ENCODE measurements at places on chromosomes 5 and 9.

DNA sequence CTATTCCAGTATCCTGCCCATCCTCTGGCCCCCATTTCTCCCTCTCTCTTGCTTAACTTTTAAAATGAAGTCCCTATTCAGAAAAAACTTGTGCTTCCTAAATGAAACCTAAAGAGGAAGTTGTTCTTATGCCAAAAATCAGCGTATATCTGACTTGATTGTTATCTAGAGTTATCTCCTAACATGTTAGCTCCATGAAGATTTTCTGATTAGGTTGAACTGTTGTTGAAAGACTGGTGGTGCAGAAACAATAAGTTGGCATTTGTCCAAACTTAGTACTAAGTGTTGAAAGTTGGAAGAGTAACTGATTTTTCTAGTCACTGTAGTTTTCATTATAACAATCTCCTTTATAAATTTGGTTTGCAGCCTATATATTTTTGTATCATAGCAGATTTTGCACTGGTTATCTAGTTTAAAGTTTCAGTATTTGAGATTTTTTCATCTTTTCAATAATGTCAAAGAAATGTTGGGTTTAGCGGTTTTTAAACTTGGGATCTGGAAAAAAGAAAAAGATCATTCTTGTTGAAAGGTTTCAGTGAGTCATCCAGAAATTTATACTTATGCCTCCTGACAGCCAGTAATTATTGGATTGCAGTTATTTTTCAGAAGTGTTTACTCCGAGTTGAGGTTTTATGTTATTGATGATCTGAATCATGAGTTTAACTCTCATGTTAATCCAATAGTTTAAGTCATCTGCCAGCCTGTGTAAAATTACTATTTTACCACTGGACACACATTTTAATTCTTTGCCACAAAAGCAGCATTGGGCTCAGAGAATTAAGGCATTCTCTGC, 60.6 kb downstream of the PAM start:
- no peak for DNase-seq

DNA sequence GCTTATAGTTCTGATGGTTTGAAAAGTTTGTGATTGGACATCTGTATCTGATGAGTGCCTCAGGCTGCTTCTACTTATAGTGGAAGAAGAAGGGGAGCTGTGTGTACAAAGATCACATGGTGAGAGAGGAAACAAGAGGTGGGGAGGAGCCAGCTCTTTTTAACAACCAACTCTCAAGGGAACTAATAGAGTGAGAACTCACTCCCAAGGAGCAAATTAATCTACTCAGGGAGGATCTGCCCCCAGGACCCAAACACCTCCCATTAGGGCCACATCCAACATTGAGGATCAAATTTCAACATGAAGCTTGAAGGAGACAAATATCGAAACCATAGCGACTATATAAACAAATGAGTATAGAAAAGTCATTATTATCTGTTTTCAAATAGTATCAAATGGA, 64.7 kb upstream of the PRLR start:
- no peak for DNase-seq

- DNase-seq, result no peak
Observed at GRCh38 chr5:100518377-100518776, 16.8 kb upstream of the FAM174A start.

DNA sequence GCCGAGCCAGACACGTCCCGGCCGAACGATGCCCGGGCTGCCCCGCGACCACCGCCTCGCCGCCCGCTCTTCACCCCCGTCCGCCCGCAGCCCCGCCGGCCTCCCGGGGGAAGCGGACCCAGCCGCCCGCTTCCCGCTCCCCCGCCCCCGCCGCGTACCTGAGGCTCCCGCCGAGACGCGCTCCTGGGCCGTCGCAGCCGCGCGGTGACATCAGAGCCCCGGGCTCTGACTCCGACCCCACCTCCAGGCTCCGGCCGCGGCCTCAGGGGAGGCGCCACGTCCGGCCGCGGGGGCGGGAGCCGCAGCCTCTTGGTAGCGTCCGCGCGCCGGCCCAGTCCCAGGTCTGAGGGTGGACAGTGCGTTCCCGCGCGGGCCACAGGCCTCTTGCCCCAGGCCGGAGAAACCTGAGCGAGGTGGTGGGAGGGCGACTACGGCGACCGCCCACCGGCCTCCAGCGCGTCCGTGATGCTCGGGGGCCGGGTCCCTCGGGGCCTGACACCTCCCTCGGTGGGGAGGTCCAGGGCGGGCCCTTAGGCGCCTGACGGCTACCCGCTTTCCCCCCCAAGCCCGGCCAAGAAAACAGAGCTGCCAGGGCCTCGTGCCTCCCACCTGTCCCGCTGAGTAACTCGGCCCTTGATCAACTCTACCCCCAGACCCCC, at the start of gene SHROOM1:
Gene SHROOM1 (minus strand): TSS at position 212 of the 659 bp plus-strand sequence. CDS start 4,507 bp downstream, outside the sequence.
- no peak for DNase-seq

GRCh38 chr5:95939465-95939864, 22.2 kb downstream of the ELL2 start:
- DNase-seq, result no peak

DNA sequence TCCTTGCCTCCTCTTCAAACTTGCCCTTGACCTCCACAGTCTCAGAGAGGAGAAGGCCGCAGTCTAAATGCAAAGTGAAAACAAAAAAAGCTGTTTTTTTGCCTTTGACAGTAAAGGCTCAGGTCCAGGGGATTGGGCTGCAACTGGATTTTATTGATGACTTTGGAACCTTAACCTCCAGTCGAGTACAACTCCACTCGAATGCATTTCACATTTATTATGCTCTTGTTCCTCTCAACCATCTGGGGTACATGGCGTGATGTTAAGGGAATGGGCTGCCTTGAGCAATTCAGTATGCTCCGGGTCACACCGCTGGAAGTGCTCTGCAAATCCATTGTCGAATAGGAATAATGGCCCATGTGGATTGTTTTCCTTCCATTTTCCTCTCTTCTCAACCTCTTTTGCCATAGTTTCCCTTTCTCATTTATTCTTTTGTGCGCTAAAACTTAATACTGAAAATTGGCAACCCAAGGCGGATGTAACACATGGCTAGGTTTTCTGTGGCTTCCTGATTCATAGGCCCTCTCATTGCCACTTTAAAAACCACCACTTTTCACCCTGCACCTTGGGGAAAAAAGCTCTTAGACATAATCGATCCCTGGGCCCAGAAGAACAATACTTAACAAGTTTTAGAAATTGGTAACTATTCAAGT, 34.3 kb downstream of the ITK start:
- DNase-seq, result peak; percentile 49

DNA sequence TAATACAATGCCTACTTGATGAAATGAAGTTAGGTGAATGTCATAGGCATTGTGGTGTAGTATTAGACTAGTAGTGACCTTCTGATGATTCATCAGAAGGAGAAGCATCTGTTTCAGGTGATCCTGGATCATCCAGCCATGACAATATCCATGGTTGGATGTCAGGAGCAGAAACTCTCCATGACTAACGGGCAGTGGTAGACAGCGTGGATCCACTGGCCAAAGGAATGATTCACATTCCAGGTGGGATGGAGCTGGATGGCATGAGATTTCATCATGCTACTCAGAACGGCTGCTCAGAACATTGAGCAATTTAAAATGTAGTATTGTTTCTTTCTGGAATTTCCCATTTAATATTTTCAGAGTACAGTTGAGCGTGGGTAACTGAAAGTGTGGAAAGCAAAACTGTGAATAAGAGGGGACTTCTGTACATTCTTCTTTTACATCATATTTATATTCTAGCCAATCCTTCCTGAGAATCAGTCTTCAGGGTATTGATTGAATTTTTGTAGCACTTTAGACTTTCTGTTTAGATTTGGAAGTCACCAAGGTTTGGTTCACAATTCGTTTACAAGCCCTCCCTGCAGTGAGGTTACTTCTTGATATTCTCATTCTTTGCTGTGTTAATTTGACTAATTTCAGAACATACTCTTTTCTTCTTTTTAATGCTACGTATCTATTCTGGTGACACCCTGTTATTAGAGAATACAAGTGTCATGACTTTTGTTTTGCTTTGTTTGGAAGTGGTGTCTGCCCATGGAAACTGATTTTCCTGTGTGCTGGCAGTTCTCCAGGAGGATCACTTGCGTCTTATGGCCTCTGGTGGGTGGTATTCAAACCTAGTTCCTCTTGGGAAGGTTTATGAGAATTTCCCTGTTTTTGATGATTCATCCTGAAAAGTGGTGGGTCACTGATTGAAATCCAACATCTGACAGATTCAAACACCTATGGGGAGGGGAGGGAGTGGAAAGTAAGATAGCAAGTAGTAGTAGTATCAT, 12.2 kb upstream of the CLINT1 start:
- no peak for DNase-seq

GRCh38 chr5:173618927-173619519, 2.6 kb upstream of the BOD1 start:
- peak; percentile 58 for DNase-seq

DNA sequence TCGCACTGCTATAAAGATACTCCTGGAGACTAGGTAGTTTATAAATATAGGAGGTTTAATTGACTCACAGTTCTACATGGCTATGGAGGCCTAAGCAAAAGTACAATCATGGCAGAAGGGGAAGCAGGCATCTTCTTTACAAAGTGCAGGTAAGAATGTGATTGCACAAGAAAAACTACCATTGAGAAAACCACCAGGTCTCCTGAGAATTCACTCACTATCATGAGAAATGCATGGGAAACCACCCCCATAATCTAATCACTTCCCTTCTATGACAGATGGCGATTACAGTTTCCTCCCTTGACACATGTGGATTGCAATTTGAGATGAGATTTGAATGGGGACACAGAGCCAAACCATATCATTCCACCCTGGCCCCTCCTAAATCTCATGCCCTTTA, 121.2 kb upstream of the ST8SIA4 start:
- no peak for DNase-seq

DNA sequence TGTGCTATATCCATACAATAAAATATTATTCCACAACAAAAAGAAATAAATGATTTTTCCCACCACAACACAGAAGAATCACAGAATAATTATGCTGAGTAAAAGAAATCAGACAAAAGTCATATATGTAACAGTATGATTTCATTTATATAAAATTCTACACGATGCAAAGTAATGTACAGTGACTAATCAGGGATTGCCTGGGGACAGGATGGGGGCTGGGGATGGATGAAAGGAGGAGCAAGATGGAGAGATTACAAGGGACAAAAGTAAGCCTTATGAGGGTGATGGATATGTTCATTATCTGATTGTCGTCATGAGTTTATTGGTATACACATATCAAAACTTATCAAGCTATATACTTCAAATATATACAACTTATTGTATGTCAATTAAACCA, 154.0 kb downstream of the FBN2 start:
- DNase-seq, result no peak

DNA sequence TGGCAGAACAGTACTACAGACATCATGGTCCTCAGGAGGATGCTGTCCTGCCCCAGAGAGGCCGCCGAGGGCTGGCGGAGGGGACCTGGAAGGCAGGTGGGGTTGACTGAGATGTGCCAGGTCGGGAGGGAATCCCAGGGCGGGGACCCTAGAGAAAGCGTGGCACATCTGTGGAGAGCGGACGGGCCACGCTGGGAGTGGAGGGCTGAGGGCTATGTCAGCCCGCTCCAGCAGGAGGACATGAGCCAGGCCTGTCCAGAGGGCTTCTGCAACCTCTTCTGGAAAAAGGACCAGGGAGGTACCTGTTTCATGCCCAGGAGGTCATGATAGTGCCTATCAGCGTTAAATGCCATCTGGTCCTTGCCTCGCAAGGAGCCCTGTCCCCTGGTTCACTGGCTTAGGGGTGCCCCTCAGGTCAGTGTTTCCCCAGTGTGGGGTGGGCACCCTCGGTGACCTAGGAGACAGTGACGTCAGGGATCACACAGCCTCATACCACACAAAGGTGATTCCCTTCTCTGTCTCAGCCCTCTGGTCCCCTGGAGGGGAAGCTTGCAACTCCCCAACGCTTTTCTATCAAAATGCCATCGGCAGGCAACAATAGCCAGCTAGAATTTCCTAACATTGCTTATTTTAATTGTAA, 103.6 kb upstream of the IER5L start:
- no peak for DNase-seq

GRCh38 chr5:142944140-142944539, 174.0 kb downstream of the ARHGAP26 start:
- DNase-seq, result no peak

DNA sequence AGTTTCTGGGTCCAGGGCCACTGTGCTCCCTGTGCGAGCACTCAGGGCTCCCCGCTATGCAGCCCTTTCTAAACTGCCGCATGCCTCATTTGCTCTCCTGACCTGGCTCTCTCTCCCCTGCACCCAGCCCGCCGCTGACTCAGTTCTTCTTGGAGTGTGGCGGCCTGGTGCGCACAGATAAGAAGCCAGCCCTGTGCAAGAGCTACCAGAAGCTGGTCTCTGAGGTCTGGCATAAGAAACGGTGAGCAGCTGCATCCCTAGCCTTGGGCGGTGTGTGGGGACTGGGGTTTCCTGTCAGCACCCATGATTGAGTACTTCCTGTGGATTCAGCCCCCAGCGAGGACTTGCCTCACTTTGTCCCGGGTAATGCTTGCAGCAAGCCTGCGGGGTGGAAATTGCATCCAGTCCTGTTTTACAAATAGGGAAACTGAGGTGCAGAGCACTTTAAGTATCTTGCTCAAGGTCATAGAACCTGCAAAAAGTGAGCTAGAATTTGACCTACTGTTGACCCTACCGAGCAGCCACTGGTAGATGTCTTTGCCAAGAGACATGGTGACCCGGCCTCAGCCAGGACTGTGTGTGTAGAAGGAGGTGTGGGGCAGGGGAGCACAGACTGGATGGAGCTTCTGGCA, 27.9 kb downstream of the USP20 start:
- peak; percentile 79 for DNase-seq

GRCh38 chr5:130400091-130400490, 495.8 kb downstream of the CHSY3 start:
- DNase-seq, result no peak

DNA sequence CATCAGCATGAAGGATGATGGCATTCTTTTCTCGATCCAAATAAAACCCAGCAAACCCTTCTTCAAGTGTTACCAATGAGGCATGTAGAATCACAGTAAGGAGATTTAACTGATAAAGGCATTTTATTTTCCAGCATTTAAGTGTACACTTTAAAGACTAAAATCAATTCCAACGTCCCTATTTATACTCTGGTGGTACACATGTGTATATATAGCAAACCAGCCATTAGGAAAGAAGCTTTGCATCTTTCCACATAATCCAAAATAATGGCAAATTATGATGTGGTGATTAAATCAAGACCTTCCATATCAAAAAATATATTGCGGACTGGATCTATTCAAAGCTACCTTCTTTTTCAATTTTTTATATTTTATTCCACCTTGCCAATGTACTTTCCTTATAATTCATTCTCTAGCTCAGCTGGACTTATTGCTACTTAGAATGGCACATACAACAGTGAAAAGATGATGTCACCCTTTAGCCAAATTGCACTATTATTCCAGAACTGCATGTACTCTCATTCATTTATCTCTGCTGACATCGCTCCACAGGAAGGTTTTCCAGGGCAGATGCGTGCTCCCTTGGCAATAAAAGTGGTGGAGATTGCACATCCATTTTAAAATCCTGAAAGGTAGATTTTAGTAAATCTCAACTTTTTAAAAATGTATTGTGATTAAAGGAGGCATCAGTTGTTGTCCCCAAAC, 63.3 kb upstream of the SLC30A5 start:
- DNase-seq, result no peak

Measured in CD4-positive, alpha-beta T cell treated with Interleukin-6 at 100 ng/mL for 8 hours (primary cell).